Pancreas (tissue), 10 donors: ENCODE measurements at places on chromosomes 13 and 19.
A peak's percentile ranks its signal among the peaks of the same experiment; 100 is the strongest.

DNA sequence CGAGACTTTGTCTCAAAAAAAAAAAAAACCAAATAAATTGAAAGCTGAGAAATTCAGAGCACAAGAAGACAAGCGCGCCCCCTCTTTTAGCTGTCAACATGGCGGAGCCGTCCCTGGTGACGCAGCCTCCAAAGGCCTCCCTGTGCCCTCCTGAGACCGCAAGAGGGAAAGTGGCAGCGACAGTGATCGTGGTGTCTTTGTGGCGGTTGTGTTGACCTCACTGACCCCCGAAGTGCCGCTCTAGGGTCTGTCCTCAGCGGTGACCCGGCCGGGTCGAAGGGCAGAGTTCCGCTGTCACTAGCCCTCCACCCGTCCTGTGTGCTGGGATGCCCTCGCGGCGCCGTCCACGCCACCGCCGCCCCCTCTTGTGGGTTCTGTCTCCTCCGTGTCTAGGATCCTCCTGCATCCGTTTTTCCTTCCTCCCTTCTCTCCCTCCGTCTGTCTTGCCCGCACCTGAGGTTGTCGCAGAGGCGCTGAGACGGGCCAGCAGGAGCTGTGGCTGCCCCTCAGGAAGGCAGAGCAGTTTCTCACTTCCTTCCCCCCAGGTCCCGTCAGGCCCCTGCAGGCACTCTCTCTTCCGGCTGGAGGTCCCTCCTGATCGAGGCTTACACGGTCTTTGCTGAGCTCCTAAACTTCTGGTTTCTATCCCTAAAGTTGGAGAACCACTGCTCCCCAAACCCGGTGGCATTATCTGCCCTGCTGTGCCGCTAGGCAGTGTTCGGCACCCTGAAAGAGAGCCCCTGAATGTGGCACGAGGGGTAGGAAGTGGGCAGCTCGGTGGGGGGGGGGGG, 7.2 kb downstream of the UHRF1 start:
- DNase-seq, result no peak

- DNase-seq, result no peak
These were observed 206.9 kb upstream of the ZNF536 start for GRCh38 chr19:30165228-30165813.

DNA sequence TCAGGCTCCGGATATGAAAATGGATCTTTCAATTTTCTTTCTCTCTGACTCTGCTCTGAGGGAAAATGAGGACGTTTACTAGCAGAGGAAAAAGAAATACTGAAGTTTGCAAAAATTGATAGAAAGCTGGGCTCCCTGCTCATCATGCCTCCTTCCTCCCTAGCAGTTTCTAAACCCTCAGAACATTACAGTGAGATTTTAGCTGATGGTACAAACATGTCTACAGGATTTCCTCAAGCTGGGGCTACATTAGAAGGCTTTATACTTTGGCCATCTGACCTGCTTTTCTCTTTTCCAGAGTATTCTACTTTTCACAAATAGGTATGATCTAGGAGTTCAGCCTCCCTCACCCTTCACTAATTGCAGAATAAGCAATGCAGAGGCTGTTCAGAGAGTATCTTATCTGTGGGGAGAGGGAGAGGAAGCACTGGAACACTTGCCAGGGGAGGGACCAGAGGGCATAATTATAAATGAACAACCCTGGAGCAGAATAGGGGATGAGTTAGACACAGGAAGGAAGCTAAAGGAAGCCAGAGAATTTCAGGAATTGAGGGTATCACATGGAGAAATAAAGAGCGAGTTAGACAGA, 30.0 kb downstream of the CEACAM1 start:
- no peak for DNase-seq

- no peak for DNase-seq
These were observed 133.7 kb downstream of the GGACT start for GRCh38 chr13:100454876-100455275.

- no peak for DNase-seq
These were observed 67.2 kb downstream of the UQCRFS1 start for GRCh38 chr19:29145756-29146155.

DNA sequence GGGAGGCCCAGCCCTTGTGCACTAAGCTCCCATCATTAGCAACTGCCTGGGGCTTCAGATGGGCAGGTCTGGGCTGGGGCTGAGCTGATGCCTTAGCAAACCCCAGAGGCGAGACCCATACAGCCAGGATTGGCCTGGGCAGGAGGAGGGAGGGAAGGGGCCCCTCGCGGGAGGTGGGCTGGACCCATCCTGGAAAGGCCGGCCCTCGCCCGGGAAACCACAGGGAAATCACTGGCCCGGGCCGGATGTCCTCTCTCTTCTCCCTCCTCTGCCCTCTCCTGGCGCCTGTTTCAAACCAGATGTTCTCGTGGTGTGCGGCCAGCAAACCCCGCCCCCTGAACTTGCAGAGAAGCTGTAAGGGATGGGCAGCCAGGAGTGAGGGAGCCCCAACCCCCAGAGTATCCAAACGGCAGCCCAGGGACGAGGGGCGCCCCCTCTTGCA, 43.1 kb downstream of the TMEM255B start:
- DNase-seq, result no peak

GRCh38 chr13:84994582-84994981, 804.6 kb downstream of the SLITRK6 start:
- no peak for DNase-seq

- DNase-seq, result peak; percentile 83
These were observed 714 bp downstream of the PLPP2 start for GRCh38 chr19:290372-291005.

DNA sequence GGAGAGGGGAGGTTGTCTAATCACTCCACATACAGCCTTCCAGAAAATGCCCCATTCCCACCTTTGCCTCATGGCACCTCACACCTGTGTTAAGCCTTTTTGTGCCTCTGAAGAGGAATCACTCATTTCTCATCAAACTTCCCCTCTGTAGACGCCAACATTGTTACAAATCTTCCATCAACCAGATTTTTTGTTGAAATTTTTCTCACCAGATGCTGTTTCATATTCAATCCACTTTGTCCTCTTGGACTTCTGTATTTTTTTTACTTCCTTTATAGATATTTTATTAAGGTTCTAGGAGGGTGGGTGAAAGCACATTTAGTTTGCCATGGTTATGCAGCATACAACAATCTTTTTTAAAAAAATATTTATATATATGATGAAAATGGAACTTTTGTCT, 74.0 kb downstream of the RUBCNL start:
- DNase-seq, result no peak

DNA sequence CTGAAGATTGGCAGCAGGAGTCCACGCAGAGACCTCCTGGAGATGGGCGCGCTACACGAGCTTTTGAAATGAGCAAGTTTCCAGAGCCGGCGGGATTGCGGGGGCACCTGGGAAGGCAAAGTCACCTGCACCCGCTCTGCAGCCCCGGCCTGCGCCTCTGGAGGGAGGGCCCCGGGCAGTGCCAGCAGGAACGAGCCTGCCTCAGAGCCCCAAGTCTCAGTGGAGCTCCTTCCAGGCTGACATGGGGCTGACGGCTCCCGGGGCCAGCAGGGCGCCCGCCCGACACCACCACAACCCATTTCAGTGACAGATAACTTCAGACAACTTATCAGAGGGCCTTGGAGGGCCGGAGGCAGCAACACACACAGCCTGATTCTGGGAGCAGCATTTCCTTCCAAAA, 45.0 kb downstream of the RASA3 start:
- DNase-seq, result peak; percentile 11

- no peak for DNase-seq
These were observed 93.8 kb upstream of the RAP2A start for GRCh38 chr13:97339988-97340749.

DNA sequence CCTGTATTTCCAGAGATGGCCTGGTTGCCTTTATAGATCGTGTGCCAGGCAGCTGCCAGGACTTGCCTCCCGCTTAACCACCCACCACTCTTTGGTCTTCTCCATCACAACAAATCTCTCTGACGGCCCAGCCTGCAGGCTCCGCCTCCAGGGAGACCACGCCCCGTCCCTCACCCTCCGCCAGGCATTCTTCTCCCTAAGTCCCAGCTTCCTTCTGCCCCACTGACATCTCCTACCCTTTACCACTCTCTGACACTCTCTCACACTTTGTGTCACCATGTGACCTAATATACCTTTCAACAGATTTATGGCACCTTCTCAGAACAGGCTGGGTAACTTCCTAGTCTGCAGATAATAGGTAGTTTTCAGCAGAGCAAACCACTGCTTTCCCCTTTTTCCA, 95.1 kb downstream of the CAB39L start:
- no peak for DNase-seq

DNA sequence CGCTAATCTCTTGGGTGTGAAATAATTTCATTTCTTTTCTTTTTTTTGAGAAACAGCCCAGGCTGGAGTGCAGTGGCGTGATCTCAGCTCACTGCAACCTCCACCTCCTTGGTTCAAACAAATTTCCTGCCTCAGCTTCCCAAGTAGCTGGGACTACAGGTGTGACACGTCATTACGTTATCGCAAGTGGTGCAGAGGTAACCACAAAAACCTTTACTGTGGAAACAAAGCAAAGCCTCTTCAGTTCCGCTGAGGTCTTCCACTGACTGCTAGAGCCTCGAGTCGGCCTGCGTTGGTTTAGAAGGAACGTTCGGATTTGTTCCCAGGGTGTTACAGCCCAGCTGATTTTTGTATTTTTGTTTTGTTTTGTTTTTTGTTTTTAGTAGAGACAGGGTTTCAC, 2.0 kb upstream of the ZNF784 start:
- DNase-seq, result no peak

DNA sequence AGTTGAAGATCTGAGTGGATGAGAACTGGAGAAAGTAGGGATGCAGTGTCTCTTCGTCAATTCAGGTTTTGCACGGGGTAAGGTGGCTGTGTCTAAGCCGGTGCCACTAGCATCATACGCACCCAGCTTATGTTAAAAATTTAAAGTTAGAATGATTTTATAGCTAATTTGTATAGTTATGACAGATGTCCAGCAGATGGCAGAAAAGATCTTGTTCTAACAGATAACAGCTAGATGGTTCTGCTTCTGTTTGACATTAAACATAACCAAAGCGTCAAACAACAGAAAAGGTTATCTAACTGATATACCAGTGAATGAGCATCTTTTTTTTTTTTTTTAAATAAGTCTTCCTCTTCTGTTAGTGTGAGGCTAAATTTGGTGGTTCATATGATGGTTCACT, 18.8 kb upstream of the EDDM13 start:
- no peak for DNase-seq

DNA sequence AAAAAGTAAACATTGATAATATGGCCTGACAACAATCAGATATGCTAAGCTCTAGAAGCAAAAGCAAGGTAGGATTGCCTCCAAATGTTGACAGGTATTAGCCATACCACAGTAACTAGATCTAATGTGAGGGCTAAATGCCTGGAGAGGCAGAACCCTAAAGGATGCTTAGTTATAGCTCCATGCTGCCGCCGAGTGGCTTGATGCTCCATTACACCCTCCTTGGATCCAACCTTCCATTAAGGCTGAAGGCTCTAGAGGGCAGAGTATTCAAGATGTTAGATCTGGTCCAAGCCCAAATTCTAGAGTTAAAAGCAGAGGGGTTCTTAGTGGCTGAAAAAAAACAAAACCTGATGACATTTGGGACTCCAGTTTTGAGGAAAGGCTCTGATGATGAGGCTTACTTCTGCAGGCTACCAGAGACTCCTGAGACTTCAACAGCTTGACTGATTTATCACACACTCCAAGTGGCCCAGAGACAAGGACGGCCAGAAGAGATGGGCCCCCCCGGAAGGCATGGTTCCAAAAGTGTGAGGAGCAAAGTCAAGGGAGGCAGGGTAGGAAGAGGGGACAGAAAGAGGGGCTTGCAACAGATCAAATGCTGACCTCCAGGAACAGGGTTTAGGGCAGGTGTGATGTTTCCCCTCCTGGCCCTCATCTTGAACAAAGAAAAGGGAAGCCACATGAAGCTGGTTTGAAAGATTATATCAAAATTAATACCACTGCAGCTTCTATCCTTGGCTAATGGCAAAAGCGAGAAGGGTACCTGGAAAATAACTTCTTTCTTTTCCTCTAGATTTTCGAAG, 21.9 kb upstream of the CPB2 start:
- DNase-seq, result peak; percentile 47

- no peak for DNase-seq
These were observed 7.8 kb downstream of the ACTN4 start for GRCh38 chr19:38655148-38655824.

DNA sequence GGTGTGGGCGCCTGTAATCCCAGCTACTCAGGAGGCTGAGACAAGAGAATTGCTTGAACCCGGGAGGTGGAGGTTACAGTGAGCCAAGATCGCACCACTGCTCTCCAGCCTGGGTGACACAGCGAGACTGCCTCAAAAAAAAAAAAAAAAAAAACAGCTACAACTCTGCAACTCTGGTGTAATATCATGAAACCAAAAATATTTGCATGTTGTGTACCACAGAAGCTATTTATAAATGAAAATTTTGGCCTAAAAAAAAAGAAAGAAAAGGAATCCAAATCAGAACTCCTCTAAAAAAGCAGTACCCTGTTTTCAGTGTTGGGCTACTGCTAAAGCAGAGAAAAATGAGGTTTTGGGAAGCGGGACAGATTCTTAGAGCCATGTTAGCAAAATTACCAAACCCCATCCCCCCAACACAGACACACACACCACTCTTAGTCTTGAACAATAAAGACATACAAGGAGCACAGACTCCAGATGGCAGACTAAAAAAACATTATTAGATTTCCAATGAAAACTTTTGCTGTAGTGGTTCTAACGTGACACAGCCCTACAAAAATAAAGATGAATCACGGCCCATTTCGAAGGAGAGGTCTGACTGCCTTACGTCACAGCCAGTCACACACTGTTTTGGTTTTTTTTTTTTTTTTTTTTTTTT, 51.5 kb downstream of the INSR start:
- no peak for DNase-seq

DNA sequence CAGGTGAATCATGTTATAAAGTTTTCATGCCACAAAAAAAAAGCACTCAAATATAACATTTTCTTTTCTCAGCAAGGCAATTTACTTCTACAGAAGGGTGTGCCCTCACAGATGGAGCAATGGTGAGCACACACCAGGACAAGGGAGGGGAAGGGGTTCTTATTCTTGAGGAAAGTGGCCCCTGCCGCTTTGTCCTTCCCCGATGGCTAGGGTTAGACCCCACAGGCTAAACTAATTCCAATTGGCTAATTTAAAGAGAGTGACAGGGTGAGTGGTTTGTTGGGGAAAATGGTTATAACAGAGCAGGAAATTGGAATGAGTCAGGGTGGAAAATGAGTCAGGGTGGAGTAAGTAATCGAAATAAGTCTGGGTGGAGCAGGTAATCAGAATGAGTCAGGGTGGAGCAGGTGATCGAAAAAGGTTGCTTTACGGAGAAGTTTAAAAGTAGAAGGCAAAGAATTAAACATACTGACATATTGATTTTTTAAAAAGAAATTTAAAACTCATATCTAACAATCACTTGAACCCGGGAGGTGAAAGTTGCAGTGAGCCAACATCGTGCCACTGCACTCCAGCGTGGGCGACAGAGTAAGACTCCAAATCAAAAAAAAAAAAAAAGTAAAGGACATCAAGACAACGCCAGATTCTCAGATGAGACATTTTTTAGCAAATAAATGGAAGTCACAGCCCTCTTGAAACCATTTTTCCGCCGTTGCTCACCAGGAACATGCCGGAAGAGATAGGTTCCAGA, 813 bp downstream of the ZNF562 start:
- DNase-seq, result no peak

- peak; percentile 46 for DNase-seq
These were observed at the start of gene WDR87 for GRCh38 chr19:37905946-37906868. Gene WDR87, minus strand, starts transcription at chr19:37906594. Its CDS starts 8,355 bp downstream, at chr19:37898239.

GRCh38 chr13:45361596-45362206, 20.7 kb upstream of the TPT1 start:
- no peak for DNase-seq
